ENCODE measurements at places on chromosomes 3 and 15. TPM values are rescaled to one million over a fixed set of nuclear protein-coding genes. Genes with fewer than 3 reads are reported as not detected.

The GABRG3 gene
- not detected for total RNA-seq

The TTLL3 gene
- 7.1 TPM for total RNA-seq

The COL6A5 gene
- not detected for total RNA-seq

The GCSAM gene
- not detected for total RNA-seq

The SEMA7A gene
- total RNA-seq: 0.65 TPM

The XCR1 gene
- not detected for total RNA-seq

The SRP14 gene
- total RNA-seq: 305 TPM

The PLA2G4F gene
- total RNA-seq: not detected

The TGM4 gene
- not detected for total RNA-seq

The GPR160 gene
- total RNA-seq: 13.3 TPM

The ZSCAN2 gene
- 18.3 TPM for total RNA-seq

The MEIS2 gene
- 9.7 TPM for total RNA-seq

The DLL4 gene
- 116 TPM for total RNA-seq

The IGSF11 gene
- total RNA-seq: not detected

The IL16 gene
- 4.9 TPM for total RNA-seq

The OGG1 gene
- 16.7 TPM for total RNA-seq
